ENCODE measurements at places on chromosomes 4 and X.

DNA sequence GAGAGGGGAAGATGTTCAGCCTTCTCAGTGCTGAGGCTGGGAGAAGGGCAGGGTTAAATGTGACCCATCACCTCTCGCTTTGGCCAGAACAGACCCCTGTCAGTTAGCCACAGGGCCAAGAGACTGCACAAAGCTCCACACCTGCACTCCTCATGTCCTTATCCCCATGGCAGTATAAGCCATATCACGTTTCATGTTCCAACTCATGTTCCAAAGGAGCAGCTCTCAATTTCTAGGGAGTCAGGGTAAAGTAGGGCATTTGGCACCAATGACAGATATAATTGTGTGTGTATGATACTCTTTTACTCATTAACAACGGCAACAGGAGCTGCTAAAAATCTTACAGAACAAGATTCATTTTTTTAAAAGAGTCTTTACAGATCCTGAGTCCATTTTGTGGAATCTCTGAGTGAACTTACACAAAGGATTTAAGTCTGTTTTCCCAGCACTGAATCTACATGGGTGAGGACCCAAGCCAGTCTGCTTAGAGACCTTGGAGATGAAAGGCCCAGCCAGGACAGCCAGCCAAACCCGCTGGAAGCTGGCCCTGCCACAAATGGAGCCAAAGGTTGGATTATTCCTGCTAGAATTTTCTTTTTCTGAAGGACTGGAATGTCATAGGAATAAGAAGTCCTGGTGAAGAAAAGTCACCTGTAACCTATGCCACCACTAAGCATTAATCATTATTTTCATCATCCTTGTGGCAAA lies 129.1 kb upstream of the SMAD1 start:
- DNase-seq = no peak

GRCh38 chrX:66233209-66233608 lies 69.2 kb downstream of the HEPH start:
- no peak for DNase-seq

GRCh38 chr4:4423706-4424498 lies 37.0 kb downstream of the NSG1 start:
- no peak for DNase-seq

- no peak for DNase-seq
Measured at GRCh38 chrX:147072747-147073146, 258.2 kb upstream of the CXorf51A start.

DNA sequence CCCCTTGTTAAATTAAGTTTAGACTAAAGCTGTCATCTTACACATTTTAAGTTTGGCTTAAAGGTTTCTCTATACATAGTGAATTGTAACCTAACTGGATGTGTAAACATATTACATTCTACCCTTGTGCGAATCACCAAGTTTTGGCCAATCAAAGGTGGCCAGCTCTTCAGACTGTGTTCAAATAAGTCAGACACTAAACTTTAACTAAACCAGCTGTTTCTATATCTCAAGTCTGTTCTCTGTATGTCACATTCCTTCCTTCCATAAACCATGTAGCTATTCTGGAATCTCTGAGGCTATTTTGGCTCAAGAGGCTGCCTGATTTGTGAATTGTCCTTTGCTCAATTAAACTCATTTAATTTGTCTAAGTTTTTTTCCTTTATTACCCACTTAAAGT lies 6.7 kb downstream of the SULT1B1 start:
- no peak for DNase-seq

Data from iPS-NIHi11 (cell line).